ENCODE measurements at places on chromosomes 2 and 18.

DNA sequence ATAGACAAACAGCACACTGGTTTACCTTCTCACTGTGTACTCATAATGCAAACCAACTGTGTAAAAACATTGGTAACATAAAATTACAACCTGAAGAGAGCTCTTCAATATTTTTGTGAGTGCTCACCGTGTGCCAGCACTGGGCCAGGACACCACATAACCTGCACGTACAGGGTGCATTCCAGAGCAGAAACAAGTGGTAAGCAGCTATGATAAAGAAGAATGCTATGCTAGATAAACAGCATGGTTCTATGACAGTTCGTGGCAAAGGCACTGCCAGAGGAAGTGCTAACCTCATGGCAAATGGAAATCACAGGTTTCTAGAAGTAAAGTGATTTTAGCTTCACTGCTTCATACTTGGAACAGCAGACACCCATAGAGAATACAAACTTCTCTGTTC is 343.5 kb downstream of the MTX2 start:
- no peak for DNase-seq

DNA sequence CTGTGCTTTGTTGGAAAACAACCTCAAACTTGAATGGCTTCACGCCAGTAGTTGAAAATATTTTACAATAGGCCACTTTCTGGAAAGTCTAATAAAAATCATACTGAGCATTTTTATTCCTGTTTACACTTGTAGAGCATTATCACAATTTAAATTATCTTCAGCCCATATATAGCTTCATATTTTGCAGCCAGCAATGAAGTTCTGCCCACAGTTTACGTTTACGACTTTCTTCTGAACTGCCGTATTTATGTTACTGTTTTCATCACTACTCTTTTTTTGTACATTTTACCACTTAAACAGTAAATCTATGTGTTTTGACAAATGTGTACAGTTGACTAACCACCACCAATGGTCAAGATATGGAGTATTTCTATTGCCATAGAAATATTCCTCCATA is 86.2 kb downstream of the COPS8 start:
- no peak for DNase-seq

- no peak for DNase-seq
Measured at GRCh38 chr2:95361216-95361980, 41.1 kb upstream of the FAHD2A start.

DNA sequence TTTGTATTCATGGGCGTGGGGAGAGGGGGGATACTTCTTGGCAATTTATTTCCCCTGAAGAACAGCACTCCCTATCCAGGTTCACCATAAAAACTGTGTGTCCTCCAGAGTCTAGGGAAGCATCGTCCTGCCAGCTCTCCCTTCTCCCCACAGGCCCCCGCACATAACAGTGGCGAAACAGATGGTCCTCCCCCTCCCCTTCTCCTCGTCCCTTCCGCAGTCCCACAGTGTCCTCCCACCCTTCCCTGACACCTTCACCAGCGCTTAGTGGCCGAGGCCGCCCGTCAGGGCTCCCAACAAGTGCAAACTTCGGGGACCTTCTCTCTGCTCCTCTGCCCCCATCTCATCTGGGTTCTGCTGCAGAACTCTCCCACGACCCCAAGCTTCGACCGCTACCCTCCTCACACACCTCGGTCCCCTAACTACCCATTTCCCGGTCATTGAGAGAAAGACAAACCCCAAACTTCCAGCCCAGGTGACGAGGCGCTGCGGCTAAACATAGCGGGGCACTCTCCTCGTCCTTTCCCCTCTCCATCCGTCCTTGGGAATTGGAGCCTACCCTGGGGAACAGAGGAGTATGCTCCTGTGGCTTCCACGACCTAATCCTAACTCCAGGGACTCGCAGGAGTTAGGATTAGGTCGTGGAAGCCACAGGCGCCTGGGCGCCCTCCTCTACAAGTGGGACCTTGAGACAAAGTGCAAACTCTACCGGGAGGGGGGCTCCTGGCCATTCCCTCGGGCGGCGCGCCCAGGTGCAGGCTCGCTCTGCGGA is 971 bp downstream of the ZNF385B start:
- no peak for DNase-seq

- no peak for DNase-seq
Measured at GRCh38 chr18:45100321-45101105, 419.8 kb downstream of the SETBP1 start.

DNA sequence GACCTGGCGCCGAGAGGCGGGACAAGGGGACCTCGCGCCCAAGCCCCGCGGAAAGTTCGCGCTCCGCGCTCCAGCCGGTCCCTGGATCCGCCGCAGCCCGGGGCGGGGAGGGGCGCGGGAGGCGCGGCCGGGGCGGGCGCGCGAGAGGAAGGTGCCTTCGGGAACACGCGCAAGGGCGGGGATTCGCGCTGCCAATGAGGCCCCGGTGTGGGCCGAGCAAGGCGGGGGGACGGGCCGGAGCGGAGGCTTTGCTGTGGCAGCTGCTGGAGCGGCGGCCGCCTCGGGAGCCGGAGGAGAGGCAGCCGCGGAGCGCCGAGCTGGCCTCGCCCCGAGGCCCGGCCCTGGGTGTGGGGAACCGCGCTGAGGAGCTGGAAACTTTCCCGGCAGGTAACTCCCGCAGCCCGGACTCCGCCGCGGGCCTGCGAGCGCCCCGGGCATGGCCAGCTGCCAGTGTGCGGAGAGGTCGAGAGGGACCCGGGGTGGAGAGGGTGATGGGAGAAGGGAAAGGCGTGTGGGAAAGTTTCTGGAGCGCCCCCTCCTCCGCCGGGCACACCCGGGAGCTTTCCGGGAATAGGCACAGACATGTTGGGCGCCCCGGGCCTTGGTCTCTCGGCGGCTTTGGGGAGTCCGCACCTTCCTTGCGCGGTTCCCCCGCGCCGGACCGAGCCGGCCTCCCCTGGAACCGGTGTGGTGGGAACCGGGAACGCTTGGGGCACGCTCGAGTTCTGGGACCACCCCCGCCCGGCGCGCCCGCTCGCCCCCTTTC is at the start of gene TANC1:
TSS of gene TANC1 (plus strand) at position 245 of the 766 bp plus-strand sequence. CDS start 97,271 bp downstream, outside the sequence.
- peak; percentile 96 for DNase-seq

DNA sequence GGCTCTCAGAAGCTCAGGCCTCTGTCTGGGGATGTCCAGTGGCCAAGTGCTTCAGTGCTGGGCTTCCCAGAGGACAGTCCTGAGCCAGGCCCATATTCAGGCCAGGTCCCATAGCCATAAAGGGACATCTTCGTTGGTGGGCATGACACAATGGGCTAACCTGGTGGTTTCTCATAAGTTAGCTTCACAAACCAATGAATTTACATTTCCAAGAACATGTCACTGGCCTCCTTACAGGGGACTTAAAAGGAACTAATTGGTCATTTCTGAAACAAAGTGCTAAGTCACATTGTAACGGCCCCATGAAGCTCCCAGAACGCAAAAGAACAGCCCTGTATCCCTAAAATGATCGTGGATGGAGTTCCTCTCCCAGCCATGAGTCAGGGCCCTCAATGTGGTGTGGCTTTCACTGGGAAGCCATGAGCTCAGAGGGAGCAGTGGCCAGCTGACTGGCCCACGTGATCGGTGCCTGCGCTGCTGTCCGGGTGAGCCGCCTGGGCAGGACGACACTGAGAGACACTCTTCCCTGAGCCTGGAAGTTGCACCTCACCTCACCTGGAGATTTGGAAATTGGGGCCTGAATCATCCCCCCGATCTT is 163.7 kb upstream of the APCDD1 start:
- no peak for DNase-seq

DNA sequence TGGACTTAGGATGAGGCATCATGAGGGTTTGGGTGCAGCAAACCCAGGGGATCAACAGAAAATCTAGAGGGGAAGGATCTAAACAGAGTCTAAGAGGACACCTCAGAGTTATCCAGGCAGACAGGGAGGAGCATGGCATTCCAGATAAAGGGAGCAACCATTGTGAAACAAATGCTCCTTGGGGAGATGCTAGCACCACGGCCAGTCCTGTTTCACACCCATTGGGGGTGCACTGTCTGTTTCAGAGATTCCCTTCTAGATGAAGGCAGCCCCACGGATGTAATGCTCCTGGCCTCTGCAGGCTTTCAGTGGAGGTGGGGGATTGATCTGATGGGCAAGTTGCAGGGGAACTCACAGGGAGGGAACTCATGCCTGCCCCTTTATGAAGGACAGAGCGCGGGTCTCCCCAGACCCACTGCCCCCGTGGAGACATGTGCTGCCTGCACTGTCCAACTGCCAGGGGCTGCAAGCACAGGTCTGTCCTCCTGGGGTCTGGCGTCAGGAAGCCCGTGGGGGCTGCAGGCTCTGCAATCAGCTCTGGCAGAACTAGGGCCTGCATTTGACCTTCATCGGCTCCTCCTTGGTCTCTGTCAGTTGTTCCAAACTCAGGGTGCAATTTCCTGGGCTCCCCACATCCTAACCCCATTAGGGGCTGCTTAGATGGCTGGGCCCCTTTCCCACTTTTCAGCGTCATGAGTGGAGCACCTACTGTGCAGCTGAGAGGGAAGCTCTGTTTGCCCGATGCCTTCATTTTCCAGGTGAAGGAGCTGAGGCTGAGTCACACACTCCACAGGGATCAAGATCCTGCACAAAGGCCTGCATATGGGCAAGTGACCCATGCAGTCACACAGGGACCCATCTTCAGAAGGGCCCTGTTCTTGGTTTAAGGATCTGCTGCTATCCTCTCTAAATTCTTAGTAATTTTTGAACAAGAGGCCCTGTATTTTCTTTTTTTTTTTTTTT is 163.4 kb downstream of the ARL4C start:
- DNase-seq = no peak

DNA sequence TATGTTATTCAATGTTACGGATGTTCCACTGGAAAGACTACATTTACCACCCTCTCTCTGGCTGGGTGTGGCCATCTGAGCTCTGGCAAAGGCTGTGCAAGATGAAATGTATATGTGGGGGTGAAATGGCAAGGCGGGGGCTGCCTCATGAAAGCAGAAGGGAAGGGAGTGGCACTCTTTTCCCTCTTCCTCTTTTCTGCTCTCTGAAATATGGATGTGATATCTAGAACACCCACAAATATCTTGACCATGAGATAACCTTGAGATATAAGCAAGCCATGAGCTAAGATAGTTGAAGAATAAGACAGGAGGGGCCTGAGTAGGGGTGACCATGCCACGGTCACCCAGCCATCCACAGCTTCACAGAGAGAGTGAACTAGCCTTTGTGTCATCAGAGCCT is 367.8 kb upstream of the ID2 start:
- DNase-seq = no peak

GRCh38 chr18:22285361-22286140 is 116.2 kb downstream of the GATA6 start:
- DNase-seq = no peak

DNA sequence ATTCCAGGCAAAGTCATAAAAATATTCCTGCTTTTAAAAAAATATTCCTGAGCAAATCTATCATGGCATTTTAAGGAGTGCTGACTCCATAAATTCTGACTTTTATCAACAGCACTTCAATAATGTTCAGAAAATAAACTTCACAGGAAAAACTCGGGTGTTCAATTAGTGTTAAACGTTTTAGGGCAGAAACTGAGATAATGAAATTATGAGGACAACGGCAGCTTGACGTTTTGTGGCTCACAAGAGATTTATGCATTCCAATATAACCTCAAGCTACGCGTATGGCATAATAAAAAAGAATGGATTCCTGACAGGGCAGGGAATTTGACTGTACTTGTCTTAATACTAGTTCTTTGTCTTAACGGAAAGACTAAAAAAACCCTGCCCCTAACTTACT is 133.2 kb downstream of the ICOS start:
- DNase-seq = no peak

DNA sequence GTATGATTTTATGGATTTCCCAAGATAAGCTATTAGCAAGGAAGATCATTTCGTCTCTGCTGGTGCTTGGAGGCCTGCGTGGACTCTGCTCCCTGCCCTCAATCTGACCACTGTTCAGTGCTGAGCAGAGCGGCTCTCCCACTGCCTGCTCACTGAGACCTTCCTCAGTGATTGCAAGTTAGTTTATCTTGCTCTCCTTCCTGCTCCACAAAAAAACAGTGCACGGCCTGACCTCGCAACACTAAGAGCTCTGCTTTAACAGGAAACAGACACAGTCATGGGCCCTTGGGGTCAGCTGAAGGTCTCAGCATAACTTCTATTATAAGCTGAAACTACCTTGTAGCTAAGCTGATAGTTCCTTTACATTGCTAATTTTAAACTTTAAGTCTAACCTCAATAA is 53.1 kb downstream of the PRELID3A start:
- DNase-seq = peak; percentile 10

- DNase-seq = no peak
Measured at GRCh38 chr18:35107216-35107615, 66.0 kb downstream of the MAPRE2 start.

DNA sequence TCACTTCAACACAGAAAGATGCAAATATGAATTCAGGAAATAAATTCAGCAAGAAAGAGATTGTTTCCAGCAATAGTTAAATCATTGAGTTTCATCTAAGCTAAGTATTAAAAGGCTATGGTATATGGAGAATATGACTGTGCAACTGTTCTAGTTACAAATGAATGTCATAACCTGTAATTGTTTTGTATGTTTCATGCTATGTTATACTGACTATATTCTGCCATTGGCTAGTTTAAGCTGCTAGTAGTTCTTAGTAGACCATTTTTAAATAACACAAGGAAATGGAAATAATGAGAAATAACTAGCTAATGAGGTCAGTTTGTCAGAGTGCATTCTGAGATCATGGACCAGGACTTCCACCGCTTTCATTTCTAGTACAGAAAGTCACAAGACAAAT is 1154.9 kb upstream of the TMEFF2 start:
- DNase-seq = no peak

- no peak for DNase-seq
Measured at GRCh38 chr2:171996021-171996420, 3.7 kb upstream of the METAP1D start.

GRCh38 chr2:65495251-65495877 is 63.0 kb upstream of the SPRED2 start:
- DNase-seq = no peak

DNA sequence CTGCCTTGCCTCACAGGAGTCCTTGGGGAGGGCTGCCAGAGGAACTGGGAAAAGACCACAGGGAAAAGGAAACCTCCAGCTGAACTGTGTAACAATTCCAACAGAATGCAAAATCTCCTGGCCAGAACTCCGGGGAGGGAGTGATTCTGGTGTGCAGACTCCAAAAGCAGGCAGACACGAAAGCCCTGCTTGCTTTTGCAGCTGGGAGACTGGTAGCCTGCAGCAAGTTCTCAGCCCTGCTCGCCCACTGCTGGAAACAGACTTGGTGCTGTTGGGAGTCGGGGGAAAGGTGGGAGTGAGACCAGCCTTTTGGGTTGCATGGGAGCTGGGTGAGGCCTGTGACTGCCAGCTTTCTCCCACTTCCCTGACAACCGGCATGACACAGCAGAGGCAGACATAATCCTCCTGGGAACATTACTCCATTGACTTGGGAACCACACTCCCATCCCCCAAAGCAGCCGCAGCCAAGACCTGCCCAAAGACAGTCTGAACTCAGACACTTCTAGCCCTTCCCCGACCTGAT is 26.0 kb upstream of the NMI start:
- DNase-seq = no peak
